HS-27A (cell line): ENCODE measurements at places on chromosomes 16 and 17.

DNA sequence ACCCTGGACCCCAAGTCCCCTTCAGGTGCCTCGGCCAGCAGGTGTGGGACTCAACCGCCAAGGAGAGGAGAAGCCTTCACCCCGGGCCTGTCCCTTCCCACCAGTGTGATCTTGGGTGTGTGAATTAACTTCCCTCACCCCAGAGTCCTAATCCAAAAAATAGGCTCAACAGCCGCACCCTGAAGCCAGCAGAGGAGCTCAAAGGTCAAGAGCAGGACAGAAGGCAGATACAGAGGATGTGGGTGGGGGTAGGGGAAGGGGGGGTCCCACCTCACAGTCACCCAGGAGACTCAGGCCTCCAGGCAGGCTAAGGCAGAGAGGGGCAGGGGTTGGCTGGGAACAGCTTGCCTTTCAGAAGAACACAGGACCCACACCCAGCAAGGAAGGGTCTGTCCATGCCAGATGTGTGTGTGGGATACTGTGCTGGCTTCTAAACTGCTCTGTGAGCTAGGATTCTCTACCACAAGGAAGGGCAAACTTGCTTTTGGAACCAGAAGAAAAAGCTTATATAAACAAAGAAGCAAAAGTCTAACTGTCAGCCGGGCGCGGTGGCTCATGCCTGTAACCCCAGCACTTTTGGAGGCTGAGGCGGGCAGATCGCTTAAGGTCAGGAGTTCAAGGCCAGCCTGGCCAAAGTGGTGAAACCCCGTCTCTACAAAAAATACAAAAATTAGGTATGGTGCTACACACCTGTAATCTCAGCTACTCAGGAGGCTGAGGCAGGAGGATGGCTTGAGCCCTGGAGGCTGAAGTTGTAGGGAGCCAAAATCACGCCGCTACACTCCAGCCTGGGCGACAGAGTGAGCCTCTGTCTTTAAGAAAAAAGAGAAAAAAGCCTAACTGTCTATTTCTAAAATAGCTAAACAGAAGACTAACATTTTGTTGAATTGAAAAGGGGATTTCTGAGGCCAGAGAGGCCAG, 4.6 kb downstream of the PIEZO1 start:
- DNase-seq, result no peak

GRCh38 chr16:78396046-78396445, 296.6 kb downstream of the WWOX start:
- DNase-seq, result no peak

- no peak for DNase-seq
Observed at GRCh38 chr17:63973930-63974593, 1.3 kb upstream of the SCN4A start.

- DNase-seq, result no peak
Observed at GRCh38 chr16:2963723-2964474, at the start of gene KREMEN2. KREMEN2 (plus strand) TSS chr16:2964275; CDS start chr16:2964521, 246 bp downstream.

- DNase-seq, result no peak
Observed at GRCh38 chr16:1530349-1530882, 3.0 kb upstream of the TMEM204 start.

GRCh38 chr16:84544031-84544773, 39.7 kb upstream of the MEAK7 start:
- no peak for DNase-seq

DNA sequence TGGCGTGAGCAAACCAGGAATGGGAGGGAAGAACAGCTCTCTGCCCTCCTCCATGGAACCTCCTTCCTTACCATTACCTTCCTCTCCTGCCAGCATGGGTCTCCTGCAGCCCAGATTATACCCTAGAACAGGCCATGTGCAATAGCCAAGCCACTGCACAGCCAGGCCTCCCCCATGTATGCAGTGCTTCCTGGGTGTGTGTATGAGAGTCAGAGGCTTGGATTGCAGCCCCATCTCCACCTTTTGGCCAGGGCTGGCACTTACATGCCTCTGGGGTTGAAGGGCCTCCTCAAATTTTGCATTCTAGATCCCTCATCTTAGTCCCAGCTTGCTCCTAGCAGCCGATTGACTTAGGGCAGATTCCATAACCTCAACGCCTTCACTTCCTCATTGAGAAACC, 133.7 kb downstream of the GSG1L start:
- no peak for DNase-seq

- DNase-seq, result no peak
Observed at GRCh38 chr16:87926246-87927194, 9.8 kb downstream of the CA5A start.

DNA sequence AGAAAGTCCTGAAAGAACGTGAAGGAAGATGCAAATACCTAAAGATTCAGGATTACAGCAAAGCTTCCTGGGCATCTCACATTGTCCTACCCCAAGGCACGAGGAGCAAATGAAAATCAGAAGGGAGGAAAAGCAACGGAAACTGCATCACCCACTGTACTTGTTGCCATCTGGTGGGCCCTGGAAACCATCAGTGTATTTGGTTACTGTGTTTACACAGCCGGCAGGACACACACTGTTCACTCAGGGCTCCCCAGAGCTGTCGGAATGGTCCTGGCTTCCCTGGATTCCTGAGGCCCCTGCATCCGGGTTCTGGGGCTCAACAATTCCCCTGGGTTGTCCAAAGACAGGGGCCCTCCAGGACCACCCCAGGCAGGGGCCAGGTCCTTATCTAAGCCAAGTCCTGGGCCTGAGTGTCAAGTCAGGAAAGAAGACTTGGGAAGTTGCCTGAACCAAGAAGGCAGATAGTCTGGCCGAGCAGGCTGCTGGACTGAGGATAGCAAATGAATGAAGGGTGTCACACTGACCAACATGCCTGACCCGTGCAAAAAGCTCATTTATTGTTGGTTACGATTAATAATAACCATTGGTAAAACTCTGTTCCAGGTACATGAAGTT, 52.8 kb downstream of the SOX9 start:
- no peak for DNase-seq

- DNase-seq, result no peak
Observed at GRCh38 chr17:32769846-32770245, 107.1 kb downstream of the MYO1D start.

- no peak for DNase-seq
Observed at GRCh38 chr17:59498530-59499307, 66.7 kb upstream of the DHX40 start.

DNA sequence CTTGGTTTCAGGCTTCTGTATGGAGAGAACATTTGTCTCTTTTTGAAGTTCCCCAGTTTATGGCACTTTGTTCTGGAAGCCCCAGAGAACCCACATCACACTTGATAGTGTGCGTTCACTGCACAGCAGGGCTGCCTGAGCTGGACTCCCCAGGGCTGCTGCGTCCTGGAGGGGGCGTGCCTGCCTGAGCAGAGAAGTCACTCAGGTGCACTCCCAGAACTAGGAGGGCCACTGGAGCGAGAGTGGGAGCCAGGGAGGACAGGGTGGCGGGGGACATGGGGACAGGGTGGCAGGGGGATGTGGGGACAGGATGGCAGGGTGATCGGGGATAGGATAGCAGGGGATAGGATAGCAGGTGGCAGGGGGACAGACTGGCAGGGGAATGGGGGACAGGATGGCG, 43.9 kb upstream of the ZNF469 start:
- DNase-seq, result no peak

- peak; percentile 71 for DNase-seq
Observed at GRCh38 chr16:85211271-85211801, 99.1 kb upstream of the CIBAR2 start.

GRCh38 chr16:68909099-68909733, 65.9 kb downstream of the TANGO6 start:
- DNase-seq, result no peak

DNA sequence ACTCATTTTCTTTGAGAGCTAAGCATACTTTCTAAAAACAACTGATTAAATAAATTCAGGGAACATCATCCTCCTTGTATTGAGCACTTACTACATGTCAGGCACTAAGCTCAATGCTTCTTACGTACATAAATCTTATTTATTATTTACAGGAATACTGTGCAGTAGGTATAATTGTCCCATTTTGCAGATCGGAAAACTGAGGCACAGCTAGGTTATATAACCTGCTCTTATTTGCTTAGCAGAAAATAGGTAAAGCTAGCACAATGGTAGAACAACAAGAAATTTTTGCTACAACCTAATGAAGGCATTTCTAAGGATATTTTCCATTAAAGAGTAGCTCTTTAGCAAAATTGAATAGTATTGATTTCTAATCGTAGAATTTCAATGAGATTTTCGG, 168.7 kb upstream of the KCNJ16 start:
- DNase-seq, result no peak

DNA sequence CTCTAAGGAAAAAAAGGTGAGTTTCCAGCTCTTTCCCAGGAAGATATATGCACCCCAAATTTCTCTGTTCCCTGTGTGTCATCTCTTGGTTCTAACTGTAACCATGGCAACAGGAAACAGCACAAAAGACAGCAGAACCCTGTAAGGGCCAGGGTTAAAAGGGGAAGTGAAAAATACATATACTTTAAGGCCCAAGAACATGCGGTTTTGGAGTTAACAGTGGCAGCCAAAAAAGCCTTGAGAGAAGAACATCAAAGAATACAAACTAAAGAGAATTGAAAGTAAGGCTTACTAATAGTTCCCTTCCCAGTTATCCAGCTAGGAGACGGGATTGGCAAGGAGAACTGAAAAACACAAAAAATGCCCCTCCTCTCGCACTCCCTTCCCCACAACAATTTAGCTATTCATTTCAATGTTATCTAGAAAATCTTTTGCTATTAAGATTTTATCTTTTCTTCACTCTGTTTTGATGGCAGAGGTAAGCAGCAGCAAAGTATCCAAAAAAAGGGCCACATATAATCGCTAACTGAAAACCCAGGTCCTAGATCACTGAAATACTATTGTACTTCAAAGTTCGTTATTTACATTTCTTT, 1.5 kb downstream of the SPOP start:
- DNase-seq, result no peak
